ENCODE measurements at places on chromosomes 3 and 15.

- DNase-seq = no peak
Observed at GRCh38 chr3:43774799-43775198, 84.1 kb downstream of the ABHD5 start.

DNA sequence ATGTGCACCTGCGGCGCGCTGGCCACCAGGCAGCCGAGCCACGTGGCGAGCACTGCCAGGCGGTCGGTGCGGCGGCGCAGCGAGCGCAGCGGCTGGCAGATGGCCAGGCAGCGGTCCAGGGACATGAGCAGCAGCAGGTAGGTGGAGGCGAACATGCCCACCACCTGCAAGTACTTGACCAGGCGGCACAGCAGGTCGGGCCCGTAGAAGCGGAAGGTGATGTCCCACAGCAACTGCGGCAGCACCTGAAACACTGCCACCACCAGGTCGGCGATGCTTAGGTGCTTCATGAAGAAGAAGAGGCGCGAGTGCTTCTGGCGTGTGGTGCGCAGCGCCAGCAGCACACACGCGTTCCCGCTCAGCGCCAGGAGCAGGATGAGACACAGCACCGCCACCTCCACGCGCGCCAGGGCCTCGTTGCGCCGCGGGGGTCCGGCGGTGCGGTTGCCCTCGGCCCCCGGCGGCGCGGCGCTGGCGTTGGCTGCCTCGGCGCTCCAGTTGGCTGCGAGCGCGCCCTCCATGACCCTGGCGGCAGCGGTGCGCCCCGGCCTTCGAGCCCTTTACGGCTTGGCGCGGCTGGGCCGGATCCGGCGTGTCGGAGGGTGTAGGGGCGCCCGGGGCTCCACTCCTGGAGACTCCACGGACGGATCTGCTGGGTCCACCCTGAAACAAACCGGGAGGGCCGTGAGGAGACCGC is 1.6 kb downstream of the OXTR start:
- peak; percentile 32 for DNase-seq

DNA sequence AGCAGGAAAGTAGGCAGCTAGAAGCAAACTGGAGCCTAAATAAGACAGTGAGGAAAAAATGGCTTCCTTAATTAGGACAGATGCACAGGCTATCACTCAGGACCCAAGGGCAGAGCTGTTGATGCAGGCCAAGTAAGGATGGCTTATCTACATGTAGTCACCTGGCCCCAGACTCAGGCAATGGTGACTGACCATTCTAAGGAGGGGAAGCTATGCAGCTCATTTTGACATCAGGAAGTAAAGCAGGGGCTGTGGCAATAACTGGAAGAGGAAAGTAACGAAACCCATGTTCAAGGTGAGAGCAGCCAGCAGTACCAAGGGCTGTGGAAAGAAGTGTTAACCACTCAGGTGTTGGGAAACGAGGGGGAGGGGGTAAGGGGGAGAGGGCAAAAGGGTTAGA is 16.2 kb downstream of the ACAD11 start:
- no peak for DNase-seq

DNA sequence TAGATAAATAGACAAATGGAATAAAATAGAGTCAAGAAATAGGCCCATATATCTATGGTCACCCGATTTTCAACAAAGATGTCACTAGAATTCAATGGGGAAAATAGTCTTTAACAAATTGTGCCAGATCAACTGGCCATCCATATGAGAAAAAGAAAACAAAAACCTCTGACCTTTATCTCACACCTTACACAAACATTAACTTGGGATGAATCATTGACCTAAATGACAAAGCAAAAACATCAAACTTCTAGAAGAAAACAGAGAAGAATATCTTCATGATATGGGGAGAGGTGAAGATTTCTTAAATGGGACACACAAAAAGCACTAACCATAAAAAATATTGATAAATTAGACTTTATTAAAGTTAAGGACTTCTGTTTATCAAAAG is 31.9 kb downstream of the ITGA11 start:
- no peak for DNase-seq

DNA sequence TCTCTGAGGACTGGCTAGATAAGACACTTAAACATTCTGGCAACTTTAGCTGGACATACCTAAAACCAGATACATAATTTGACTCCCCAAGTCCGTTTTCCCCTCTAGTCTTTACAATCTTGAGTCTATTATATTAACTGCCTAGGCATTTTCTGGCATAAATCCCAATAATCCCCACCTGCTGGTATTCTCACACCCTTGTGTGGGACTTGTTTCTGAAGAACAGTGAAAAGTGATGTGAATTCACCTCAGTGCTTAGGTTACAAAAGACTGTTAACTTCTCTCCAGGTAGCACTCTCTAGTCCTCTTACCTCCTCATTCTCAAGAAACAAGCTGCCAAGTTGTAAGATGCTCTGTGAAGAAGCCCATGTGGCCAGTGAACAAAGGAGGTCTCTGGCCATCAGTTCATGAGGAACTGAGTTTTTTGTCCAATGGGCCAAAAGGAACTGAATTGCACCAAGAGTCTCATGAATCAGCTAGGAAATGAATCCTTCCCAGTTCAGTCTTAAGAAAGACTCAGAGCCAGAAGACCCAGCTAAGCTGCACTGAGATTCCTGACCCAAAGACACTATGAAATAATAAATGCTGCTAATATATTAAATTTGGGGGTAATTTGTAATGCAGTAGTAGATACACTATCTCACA is 4.1 kb downstream of the OSBPL11 start:
- DNase-seq = no peak

DNA sequence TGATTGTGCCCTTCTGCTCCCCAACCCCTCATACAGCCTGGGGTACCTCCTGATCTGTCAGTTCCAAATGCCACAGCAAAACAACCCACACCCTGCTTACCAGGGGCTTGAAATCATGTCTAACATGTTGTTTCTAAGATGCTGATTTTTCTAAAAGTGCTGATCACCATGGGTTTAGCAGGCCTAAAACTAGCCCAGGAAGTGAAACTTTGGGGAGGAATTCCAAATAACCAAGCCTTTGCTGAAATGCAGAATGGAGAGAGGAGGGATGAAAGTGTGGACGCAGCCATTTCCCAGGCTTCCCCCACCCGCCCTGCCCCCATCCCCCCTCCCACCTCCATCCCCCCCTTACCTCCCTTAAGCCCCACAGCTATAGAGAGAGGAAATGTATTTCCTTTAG is 2.0 kb upstream of the HRH1 start:
- DNase-seq = no peak

DNA sequence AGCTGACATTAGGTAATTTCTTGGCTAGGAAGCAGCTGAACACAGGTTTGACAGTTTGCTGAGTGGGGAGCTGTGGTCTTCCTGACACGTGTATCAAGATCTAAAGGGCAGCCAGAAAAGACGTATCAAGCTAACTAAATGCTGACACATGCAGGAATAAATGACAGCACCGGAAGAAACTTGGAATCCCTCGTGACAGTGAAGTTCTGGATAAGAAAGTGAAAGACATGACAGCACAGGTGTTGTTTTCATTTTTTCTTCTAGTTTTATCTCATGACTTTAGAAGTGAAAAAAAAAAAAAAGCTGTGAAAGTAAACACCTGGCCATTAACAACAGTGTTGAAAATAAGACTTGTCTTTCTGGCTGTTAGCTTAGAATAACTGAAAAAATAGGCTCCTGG is 48.7 kb downstream of the FGF7 start:
- DNase-seq = peak; percentile 8
